ENCODE measurements at places on chromosomes 7 and 10.

DNA sequence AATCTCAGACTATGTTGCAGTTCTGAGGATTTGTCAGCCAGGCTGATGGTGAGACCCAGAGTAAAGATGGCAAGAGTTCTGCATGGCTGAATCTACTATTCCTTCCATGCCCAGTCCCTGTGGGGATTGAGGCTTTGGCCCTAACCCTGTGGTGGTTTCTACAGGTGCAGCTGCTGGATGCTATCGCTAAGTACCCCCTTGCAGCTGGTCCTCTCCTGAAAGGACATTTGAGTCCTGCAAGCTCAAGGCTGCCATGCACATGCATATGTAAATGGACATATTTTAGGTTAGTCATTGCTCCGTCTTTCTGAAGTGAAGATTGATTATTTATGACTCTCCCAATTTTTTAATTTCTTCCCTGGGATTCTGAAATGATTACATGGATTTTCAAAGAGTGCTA, 1122.2 kb upstream of the CELF2 start:
- DNase-seq: no peak

- no peak for DNase-seq
Measured at GRCh38 chr10:88067737-88068136, 204.3 kb downstream of the PTEN start.

DNA sequence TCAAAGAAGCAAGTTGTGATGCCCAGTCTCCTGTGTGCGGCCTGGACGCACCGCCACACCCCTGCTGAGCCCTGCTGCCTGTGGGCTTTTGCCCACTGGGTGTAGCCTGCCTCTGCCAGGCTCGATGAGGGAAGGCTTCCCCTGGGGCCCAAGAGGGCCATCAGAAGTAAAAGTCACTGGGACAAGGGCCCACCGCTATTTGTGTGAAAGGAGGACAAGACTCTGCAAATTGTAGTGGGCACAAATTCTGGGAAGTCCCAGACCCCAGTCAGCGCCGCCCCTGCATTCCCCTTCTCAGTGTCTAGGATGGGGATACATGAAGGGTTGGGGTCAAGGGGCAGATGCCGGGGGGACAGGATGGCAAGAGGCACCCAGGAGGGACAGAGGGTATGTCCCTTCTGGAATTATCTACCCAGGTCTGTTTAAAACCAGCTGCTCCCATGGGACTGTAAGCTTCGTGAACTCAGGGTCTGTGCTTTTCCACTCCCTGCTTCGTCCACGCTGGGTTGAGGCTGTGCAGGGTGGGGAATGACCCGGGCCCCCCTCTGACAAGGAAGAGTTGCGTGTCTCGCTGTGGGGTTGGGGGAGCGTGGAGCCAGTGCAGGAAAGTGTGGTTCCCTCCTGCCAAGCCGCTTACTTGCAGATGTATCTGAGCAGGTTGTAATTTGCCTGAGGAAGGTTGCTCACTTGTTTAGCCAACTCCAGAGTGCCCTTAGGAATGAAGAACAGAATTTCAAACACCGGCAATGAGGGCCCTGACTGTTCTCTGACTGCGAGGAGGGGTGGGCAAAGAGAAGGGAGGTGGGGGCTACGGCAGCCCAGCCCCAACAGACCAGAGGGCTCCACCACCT, 147.2 kb downstream of the MAPK8 start:
- no peak for DNase-seq

- DNase-seq: no peak
Measured at GRCh38 chr7:36625247-36625646, 99.0 kb downstream of the AOAH start.

GRCh38 chr10:93680412-93681047, 21.9 kb downstream of the FRA10AC1 start:
- DNase-seq: peak; percentile 40

GRCh38 chr7:73824986-73825385, 5.8 kb upstream of the CLDN4 start:
- no peak for DNase-seq

DNA sequence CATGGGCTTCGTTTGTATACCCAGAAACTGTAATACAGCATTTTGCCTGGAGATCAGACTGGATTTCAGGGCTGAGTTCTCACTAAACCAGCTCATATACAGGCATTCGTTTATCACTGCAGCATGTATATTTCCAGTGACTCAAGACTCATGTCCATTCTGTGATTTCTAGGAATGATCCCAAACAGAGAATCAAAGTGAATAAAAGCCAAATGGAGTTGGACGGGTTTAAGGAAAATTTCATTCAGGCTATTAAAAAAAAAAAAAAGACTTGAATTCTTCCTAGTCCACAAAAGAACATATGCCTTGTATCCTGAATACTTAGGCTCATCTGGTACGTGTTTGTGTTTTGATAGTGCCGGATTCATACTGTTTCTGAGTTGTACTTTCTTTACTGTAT, 46.8 kb downstream of the TET1 start:
- DNase-seq: no peak

- no peak for DNase-seq
Measured at GRCh38 chr7:29421010-29421956, 142.4 kb upstream of the PRR15 start.

- DNase-seq: no peak
Measured at GRCh38 chr7:44636041-44636584, 29.7 kb downstream of the OGDH start.

DNA sequence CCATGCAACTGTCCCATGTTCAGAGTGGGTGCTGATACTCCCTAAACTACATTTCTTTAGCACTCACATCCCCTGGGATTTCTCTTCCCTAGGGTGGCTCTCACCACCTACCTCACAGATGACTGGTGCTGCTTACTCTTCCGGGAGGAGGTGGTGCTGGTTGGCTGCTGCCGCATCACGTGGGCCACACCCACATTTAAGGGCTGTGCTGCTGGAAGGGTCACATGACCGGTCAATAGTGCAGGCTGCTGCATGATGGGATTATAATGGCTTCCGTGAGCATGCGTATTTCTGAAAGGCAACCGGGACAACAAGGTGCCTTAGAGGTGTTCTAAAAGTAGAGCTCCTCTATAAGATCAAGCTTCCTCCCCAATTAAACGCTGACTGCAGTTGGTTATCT, 76.8 kb downstream of the CLEC2L start:
- DNase-seq: no peak

DNA sequence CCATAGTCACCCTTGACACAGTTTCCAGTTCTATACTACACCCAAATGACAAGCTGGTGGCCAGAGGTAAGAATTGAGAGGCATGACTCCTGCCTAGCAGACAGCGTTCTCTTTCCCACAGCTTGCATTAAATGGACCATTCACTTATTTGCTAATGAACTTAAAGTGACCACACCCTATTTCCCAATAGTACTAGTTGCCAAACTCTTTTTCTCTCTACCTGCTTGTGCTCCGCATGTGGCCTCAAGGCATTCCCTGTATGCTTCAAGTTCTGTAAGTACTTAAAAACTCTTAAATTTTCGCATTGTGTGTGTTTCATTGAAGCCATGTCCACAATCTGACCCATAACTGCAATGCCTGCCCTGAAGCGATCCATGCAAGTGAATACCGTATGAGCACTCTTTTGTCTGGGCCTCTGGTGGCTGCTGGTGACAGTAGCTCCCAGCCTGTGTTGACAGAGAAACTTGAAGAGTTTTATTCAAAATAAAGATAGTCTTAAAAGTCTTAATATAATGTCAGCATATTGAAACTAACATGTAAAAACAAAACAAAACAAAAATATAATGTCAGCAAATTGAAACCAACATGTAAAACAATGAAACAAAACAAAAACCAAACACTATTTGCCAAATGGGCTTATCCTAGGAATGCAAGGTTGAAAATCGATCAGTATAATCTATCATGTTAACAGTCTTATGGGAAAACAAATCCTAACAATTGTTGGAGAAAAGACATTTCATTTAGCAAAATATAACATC, 73.6 kb downstream of the CCSER2 start:
- no peak for DNase-seq

- no peak for DNase-seq
Measured at GRCh38 chr7:1973321-1974251, 259.2 kb downstream of the MAD1L1 start.

DNA sequence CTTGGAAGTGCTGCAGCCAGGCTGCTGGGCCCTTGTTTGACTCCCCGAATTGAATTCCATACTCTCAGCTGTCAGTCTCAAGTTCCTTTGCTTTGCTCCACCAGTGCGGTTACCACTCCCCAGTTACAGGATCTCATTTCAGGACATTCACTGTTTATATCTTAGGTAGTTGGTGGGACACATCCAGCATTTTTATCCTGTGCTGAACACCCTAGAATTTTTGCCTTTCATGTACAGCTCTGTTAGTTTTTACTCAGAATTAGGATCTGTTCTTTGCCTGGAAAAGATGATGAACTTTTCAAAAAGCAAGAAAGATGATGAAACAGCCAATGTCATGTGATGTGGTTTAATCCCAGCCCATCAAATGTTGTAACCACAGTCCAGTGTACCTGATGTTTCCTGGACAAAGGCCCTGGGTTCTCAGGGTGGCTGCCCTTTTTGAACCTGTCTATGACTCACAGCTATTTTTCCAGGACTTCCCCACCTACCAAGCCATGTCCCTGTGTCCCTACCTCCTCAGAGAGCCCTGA, 149.7 kb downstream of the NOC3L start:
- peak; percentile 30 for DNase-seq

GRCh38 chr7:156196649-156197048, 384.4 kb upstream of the SHH start:
- DNase-seq: no peak

GRCh38 chr7:45986355-45987298, 65.6 kb upstream of the IGFBP3 start:
- no peak for DNase-seq

GRCh38 chr10:71392292-71392691, 4.4 kb upstream of the CDH23 start:
- DNase-seq: no peak

- DNase-seq: no peak
Measured at GRCh38 chr10:3331690-3332230, 159.2 kb upstream of the PITRM1 start.

GRCh38 chr7:34277016-34277802, 371.9 kb downstream of the BMPER start:
- peak; percentile 47 for DNase-seq

DNA sequence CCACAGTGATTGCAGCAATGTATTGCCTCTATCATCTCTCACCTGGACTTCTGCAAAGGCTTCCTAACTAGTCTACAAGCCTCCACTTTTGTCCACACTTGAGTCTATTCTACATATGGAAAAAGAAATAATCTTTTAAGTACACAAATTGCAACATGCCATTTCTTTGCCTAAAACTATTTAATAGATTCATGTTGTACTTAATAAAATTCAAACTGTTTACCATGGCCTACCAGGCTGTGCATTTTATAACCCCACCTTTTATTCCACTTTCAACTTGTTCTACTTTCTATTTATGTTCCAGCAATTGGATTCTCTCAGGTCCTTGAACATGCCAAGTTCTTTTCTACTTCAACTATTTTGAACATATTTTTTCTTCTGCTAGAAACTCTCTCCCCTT, 128.7 kb downstream of the GPR85 start:
- DNase-seq: no peak

- peak; percentile 44 for DNase-seq
Measured at GRCh38 chr7:610531-611280, 91.1 kb upstream of the PDGFA start.

DNA sequence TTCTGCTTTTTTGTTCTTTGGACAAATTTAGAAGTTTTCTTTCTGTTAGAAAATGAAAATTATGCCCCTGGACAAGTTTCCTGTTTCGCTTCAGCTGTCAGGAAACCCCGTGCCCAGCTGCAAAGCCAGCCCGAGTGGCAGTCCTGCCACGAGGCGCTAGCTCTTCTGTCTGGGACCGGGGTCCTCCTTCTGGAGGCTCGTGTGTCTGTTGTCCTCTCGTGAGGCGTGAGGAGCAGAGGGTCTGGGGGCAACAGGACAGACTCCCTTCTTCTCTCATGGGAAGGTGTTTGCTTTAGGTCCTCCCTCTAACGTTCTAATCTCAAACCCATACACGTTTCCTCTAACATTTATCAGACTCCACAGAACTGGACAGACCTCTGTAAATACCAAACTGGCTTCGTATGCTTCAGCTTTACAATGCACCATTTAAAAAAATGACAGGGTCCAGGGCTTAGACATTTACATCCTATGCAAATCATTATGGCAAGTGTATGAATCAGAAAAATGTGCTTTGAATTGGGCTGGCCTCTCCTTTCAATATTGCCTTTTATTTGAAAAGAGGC, 184.5 kb upstream of the SHH start:
- DNase-seq: no peak

DNA sequence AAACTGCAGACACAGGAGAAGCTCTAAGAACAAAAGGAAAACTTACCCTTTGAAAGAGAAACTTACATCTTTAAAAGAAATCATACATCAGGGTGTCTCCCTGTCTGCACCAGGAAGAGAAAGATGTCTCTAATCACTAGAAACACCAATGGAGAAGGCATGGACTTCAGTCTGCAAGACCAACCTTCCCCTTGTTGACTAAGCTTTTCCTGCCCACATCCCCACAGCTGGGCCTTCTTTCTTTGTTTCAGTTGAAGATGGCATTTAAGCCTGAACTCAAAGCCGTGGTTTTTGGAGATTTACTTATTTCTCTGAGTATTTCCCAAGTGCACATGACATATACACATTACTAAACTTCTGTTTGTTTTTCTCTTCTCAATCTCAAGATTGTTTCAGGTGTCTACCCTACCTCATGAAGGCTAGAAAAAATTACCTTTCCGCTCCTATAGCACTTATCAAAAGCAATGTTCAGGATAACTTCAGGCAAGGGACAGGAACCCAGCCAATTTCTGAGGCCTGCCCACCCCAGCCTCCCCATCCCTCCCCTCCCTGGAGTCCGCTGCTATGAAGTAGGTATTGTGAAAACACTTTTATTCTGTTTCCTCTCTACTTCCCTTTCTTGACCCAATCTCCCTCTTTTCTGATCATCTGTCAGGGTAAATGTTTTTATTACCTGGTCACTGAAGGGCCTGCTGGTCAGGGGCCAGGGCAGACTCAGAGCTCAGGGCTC, 2.8 kb upstream of the SLC29A3 start:
- no peak for DNase-seq

GRCh38 chr10:121284936-121285335, 313.3 kb downstream of the FGFR2 start:
- no peak for DNase-seq

- DNase-seq: no peak
Measured at GRCh38 chr7:17934094-17934493, 6.2 kb downstream of the SNX13 start.

- DNase-seq: no peak
Measured at GRCh38 chr7:30330134-30331111, 46.0 kb downstream of the ZNRF2 start.

GRCh38 chr10:71460615-71461014, 63.9 kb downstream of the CDH23 start:
- no peak for DNase-seq

DNA sequence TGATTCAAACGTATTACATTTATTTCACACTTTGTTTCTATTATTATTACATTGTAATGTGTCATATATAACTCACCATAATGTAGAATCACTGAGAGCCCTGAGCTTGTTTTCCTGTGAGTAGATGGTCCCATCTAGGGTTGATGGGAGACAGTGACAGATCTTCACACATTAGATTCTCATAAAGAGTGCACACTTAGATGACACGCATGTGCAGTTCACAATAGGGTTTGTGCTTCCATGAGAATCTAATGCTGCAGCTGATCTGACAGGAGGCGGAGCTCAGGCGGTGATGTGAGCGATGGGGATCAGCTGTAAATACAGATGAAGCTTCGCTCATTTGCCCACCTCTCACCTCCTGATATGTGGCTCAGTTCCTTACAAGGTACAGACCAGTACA, 36.1 kb downstream of the BMPER start:
- DNase-seq: no peak

GRCh38 chr10:62000726-62001125, 99.2 kb downstream of the ARID5B start:
- no peak for DNase-seq

All from AG20443 (cell line).